ENCODE measurements at places on chromosomes 1 and 21.
A peak's percentile ranks its signal among the peaks of the same experiment; 100 is the strongest.

DNA sequence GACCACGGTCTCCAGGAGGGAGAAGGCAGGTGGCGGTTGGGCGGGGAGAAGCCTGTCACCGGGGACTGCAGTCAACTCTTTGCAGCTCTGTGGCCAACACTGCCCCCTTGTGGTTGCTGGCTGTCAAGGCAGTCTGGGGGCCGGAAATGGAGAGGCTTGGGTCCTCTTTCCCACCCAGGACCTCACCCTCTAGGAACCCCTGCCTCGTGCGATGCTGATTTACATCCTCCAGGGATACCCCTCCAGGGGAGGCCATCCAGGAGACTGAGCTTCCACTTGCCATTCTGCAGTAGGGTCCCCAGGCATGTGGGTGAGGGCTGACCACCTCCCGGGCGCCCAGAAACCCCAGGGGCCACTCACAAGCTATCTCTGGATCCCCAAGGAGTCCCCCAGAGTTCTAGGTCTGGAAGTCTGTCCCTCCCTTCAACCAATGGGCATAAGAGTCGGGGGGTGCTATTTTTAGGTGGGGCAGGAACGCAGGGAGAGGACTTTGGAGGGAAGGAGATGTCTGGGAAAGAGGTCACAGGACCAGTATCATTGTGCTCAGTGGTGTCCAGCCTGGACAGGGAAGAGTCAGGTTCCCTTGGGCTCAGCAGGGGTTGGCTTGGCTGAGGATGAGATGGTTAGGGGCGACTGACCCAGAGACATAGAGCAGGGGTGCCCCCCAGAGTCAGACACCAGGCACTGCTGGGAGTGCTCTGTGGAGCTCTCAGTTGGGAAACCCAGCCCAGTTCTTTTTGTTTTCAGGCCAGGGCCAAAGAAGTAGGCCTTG lies 7.1 kb upstream of the GPR61 start:
- peak; percentile 19 for DNase-seq

DNA sequence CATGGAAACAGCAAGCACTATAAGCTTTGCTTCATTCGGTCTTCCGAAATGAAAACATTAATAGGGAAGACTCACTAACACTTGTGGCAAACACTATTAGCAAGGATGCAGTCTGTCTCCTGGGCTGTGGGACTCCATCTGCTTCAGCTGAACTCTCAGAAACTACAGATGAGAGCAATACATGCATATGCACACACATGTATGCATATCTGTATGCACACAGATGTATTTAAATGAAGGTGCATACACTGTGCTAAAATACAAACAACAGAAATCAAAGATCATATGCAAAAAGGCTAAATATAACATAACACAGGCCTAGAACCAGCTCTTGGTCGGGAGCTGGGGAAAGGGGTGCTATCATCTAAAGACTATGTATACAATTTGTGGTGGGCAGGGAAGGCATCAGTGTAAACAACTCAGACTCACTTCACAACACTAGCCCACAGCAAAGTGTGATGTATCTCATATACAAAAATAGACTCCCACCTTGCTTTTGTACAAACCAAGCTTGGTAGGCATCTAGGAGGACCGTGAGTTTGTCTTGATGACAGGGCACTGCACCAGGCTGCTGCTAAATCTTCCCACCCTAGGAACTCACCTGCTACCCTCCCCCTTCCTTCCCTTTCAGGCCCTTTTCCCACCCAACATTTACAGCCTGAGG lies 32.8 kb downstream of the CDC7 start:
- no peak for DNase-seq

DNA sequence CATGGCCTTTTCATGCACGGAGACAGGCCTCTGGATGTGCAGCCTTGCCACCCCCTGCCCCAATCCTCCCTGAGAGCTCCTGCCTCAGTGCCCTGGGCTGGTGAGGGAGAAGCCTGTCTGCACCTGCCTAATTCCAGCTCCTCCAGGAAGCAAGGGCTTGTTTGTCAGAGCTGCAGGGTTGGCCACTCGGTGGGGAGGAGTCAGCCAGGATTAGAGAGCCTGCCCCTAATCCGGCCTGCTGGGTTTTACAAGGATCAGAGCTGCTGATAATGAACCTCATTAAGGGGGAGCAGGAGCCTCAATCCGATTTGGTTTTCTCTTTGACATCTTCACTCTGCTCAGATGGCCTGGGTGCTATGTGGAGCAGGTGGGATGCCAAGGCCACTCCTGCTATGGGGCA lies 31.9 kb upstream of the LHX4 start:
- DNase-seq: no peak

DNA sequence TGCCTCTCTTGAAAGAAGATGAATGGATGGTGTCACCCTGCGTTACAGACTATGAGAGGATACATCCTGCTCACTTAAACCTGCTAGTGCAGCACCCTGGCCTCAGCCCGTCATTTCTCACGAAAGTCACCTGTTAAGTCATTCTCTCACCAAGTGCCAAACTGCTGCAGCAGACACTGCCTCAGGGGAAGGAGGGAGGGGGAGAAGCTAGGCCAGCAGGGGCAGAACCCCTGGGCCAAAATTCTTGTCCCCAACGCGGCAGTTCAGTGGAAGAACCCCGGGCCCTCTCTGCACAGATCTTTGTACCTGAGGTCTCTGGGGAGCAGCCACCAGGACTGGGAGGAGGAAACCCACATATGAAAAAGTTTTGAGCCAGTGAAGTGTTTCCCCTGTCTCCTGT lies 37.6 kb downstream of the SYT6 start:
- no peak for DNase-seq

DNA sequence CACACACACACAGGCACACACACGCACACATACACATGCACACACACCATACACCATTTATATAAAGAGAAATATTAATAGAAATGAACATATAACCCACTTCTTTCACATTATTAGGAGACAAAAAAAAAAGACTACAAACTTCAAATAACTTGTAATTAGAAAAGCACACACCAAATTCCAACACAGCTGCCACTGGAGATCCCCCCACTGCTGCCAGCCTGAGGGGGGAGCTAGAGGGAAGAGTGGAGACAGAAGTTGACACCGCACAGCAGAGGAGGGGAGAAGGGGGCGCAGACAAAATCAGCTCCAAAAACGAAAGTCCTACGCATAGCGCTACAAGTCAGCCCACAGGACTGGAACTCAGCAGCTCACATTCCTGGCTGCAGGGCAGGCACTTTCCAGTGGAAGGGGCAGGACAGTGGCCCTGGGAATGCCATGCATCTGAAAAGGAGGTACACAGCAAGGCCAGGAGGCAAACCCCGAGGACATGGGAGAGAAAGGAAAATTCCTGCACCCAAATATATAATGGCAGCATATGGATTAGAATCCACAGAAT lies 36.5 kb downstream of the LGALS8 start:
- DNase-seq: no peak

GRCh38 chr1:76379506-76379905 lies 305.0 kb downstream of the ST6GALNAC3 start:
- DNase-seq: no peak

DNA sequence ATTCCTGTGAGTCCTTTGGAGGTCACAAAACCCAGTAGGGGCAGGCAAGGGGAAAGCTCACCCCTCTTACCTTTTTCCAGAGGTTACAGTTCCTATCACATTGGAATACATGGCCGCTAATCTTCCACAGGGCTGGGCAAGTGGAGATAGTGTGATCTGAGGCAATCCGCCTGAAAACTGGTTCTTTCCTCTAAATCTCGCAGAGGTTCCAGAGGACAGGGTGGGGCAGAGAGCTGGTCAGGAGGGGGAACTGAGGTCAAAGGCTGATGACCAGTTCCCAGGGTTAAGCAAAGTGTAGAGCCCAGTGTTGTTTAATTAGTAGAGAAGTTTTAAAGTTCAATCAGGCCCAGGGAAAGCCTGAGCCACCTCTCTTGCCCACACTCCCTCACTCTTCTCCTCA lies at the start of gene SERPINC1:
SERPINC1 (minus strand) TSS at position 179 of the 400 bp plus-strand sequence; CDS start at position 111, 68 bp downstream.
- no peak for DNase-seq

GRCh38 chr1:54052431-54052933 lies 522 bp downstream of the TMEM59 start:
- no peak for DNase-seq

- no peak for DNase-seq
These were observed 160.3 kb downstream of the TPR start for GRCh38 chr1:186214791-186215190.

GRCh38 chr1:145692785-145693443 lies 14.3 kb downstream of the PDZK1 start:
- no peak for DNase-seq

- DNase-seq: no peak
These were observed 48.3 kb upstream of the CAPZB start for GRCh38 chr1:19533626-19534025.

DNA sequence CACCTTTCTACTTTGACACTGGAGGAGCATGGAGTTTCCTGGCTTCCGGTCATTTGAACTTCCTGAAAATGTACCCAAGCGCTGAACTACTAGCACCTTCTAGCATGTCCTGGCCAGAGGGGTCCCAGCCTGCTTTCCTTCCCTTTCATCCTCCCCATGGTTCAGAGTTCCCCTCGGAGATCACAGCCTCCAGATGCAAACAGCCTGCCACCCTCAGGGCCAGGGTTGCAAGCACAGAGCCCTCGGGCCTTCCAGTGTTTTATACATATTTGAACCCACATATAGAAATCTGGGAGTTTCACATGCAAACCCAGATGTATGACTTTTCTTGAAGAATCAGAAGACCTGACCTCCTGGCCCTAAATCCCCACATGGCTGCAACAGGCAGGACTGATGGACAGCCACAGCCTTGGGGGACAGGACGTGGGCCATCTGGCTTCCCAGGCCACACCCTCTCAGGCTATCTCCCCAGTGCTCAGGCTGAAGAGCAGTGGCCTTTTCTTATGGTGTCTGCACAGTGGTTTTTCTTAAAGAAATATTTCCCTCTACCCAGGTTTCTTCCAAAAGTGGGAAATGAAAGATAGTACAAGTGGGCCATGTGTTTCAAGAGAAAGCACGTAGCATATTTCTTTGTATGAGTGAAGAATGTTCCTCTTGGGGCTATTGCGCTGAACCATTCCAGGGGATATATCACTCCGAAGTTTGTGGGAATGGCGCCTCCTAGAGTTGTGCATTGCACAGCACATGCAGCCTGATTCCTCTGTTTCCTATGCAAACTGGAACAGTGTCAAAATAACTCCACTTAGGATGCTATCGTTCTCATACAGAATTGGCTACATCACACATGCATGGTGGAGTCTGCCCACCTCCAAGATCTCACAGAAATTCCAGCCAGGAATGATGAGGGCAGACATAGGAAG lies 232.0 kb upstream of the VAMP3 start:
- no peak for DNase-seq

GRCh38 chr1:225413708-225414375 lies 14.0 kb downstream of the LBR start:
- no peak for DNase-seq

DNA sequence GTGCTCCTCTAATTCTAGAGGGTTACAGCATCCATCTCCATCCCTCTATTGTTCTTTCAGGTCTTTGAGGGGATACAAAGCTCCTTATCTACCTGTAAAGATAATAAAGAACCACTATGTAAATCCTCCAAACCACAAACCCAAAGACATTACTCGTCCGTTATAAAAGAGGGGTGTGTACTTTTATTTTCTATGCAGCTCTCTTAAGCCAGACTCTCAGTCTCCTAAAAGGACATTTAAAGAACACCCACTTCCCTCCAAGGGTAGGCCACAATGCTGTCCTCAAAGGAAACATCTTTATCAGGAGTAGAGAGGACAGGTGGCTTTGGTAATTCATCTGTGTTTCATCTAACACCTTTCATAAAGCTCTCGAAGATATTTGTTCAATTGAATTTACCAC lies 67.9 kb upstream of the DYNLT5 start:
- DNase-seq: no peak

DNA sequence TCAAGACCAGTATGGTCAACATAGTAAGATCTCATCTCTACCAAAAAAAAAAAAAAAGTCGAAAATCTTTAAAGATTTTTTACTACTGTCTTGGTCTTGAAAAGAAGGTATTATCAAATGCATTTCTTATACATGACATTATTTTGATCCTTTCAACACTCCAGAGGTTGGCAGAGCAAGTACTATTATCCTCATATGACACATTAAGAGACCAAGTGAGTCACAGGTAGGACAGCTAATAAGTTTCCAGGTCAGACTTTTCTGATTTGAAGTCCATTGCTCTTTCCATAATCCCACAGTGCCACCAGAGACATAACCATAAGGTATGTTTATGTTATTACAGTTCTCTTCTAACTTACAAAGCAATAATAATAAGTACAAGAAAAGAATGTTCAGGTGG lies 15.2 kb downstream of the DBT start:
- DNase-seq: no peak

DNA sequence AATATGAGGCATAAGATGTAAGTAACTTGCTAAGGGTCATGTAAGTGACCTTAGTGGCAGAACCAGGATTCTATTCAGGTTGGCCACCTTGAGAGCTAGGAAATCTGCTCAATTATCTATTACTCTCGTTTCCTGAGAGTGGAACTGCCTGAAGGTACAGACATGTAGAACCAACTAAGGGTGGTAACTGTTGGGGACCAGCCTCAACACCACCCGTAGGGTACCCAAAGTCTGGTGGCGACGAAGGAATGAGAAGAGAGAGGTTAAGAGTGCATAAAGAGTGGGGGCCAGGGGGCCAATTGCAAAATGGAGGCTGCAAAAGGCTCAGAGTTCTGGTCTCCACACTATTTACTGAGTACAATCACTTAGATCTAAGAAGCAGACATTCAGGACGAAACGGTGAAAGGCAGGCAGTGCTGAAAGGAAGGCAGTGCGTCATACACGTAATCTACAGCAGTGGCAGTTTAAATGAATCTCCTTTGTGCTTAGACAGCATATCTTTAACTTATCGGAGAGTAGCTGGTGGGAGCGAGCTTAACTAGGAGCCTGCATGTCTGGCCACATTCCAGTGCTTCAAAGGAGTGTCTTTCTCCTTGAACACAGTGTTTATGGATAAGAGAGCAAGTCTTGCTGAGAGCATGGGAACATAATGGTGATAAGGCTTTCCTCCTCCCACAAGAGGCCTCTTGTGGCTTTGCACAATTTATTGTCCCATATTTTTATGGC lies 25.0 kb downstream of the SRSF4 start:
- DNase-seq: no peak

- no peak for DNase-seq
These were observed 210.9 kb upstream of the GALNT2 start for GRCh38 chr1:229856009-229856650.

- no peak for DNase-seq
These were observed 1.7 kb upstream of the COL18A1 start for GRCh38 chr21:45403133-45403824.

DNA sequence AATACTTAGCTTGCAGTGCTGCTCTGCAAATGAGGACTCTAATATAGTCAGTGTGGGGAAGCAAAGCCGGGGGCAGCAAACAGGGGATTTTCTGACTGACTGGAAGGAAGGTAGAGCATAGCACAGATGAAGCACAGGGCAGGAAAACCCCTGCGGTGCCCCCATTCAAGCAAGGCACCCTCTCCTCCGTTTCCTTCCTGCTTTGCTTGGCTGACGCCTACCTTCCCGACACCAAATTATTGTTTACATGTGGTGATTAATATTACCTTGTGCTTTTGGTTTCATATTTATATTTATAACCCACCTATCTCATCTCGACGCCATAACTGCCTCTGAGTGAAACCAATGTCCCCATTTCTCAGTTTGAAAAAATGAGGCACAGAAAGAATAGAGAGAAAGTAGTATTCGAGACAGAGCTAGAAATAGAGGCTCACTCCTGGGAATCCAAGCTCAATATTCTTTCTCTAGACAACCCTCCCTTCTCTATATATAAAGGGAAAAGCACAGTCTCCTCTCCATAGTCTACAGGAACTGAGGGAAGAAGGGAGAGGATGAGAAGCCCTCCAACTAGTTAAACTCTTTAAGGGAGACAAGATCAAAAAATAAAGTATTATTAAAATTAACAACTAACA lies 41.3 kb downstream of the PIK3C2B start:
- no peak for DNase-seq

Data from activated gamma-delta T cell (primary cell).